ENCODE measurements at places on chromosomes 3 and 15. TPM values are rescaled to one million over a fixed set of nuclear protein-coding genes. Genes with fewer than 3 reads are reported as not detected.

Gene CEP19
- total RNA-seq: 4.1 TPM

Gene CLDN16
- not detected for total RNA-seq

Gene SSR3
- total RNA-seq: 207 TPM

Gene LIPH
- total RNA-seq: not detected

Data from osteocyte (in vitro differentiated cells).